ENCODE measurements at places on chromosomes 16 and 17.

GRCh38 chr16:14454391-14454790 lies 175.7 kb downstream of the PARN start:
- DNase-seq = no peak

- no peak for DNase-seq
Measured at GRCh38 chr17:74442291-74442669, 10.4 kb downstream of the GPRC5C start.

DNA sequence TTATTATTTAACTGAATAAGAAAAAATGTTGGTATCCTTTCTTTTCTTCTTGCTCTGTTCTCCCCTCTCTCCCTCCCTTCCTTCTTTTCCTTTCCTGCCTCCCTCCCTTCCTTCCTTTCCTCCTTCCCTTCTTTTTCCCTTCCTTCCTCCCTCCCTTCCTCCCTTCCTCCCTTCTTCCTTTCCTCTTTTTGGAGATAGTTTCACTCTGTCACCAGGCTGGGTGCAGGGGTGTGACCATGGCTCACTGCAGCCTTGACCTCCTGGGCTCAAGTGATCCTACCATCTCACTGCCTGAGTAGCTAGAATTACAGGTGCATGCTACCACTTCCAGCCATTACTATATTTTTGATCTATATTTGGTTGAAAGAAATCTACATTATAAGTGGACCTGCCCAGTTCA lies 5.7 kb upstream of the RUSF1 start:
- no peak for DNase-seq

GRCh38 chr17:50055055-50055425 lies 870 bp upstream of the ITGA3 start:
- no peak for DNase-seq

DNA sequence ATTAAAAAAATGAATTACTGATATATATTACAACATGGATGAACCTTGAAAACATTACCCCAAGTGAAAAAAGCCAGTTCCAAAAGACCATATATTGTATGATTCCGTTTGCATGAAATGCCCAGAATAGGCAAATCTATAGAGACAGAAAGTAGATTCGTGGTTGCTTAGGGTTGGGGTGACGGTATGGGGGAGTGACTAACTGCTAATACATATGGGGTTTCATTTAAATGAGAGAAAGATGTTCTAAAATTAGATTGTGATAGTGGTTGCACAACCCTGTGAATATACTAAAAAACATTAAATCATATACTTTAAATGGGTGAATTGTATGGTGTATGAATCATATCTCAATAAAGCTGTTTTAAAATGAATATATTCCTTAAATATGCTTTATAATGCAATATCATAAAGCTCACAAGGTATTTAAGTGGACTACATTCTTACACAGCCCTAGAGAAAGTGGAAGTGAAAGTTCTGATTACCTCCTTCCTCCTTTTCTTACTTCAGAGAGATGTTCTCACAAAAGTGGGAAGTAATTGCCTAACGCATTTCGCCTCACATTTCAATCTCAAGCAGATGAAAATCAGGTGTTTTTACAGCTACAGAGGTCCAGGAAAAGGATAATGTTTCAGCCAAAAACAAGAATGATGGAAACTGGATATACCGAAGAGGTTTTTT lies 142.7 kb upstream of the GNAO1 start:
- DNase-seq = peak; percentile 75

DNA sequence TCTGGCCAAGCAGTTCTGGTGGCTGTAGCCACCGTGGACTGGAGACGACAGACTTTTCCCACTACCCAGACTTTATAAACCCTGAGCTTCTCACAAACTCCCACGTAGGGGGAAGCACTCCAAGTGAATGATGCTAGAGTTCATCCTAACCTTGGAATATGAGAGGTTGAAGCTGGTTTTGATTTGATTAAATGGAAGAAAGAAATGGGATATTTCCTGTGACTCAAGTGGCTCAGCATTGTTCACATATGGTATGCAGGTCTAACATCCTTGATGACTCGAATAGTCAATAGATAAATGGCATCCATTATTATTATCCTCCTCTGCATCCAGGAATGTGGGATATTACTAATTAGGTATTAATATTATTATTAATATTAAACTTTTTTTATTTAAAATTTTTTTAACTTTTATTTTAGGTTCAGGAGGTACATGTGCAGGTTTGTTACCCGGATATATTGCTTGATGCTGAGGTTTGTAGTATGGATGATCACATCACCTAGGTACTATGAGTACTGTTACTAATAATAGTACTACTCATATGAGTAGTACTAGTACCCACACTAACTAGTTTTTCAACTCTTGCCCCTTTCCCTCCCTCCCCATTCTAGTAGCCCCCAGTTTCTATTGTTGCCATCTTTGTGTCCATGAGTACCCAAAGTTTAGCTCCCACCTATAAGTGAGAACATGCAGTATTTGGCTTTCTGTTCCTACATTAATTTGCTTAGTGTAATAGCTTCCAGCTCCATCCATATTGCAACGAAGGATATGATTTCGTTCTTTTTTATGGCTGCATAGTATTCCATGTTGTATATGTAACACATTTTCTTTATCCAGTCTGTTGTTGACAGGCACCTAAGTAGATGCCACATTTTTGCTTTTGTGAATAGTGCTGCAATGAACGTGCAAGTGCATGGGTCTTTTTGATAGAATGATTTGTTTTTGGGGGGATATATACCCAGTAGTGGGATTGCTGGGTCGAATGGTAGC lies 22.9 kb downstream of the PIK3R6 start:
- no peak for DNase-seq

- no peak for DNase-seq
Measured at GRCh38 chr17:72545766-72546165, 424.9 kb downstream of the SOX9 start.

DNA sequence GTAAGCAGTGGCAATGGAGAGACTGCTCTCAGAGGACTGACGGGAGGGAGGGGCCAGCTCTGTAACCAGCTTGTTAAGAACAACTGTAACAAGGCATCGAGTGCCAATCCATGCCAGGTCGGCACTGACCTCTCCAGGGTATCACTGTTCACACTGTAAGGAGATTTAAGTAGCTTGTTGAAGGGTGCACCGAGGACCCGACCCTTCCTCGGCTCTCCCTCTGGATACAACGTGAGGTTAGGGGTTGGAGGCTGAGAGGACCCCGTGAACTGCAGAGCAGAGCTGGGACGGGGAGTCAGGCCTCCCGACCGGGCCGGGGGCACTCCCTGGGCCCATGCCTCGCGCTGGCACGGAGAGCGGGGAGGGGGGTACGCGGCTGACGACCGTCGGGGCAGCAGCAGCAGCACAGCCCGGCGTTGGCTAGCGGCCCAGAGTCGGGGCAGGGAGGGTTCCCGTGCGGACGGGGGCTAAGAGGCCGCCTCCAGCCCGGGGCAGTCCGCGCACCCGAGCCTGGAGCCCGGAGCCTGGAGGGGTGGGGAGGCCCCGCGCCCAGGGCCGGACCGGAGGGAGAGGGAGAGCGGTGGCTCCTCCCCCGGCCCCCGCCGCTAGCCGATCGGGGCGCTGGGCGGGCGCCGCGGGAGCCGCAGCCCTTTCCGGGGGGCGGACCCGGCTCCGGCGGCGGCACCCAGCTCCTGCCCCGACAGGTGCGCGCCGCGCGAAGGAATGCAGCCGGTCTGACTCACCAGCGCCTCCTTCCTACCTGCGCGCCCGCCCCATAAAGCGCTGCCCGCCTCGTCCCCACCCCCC lies at the start of gene ITGB4:
Gene ITGB4, plus strand, starts transcription at position 804 of the 807 bp plus-strand sequence. CDS start 3,245 bp downstream, outside the sequence.
- DNase-seq = no peak
